GM12891 (cell line): ENCODE measurements at places on chromosomes 1 and 21.

- DNase-seq = no peak
Measured at GRCh38 chr1:201610858-201611257, 71.9 kb downstream of the NAV1 start.

GRCh38 chr1:37234941-37235418 is 200.7 kb upstream of the GRIK3 start:
- DNase-seq = no peak

- no peak for DNase-seq
Measured at GRCh38 chr1:22508991-22509390, 54.3 kb upstream of the EPHA8 start.

- DNase-seq = no peak
Measured at GRCh38 chr1:63732666-63733065, 41.2 kb upstream of the ROR1 start.

- peak; percentile 42 for DNase-seq
Measured at GRCh38 chr1:183655562-183656075, 2.5 kb upstream of the APOBEC4 start.

GRCh38 chr1:1422465-1423244 is 1.6 kb upstream of the ANKRD65 start:
- no peak for DNase-seq

GRCh38 chr1:60727552-60727951 is 354.8 kb upstream of the NFIA start:
- DNase-seq = no peak

- DNase-seq = no peak
Measured at GRCh38 chr1:26597629-26598039, 68.1 kb downstream of the RPS6KA1 start.

DNA sequence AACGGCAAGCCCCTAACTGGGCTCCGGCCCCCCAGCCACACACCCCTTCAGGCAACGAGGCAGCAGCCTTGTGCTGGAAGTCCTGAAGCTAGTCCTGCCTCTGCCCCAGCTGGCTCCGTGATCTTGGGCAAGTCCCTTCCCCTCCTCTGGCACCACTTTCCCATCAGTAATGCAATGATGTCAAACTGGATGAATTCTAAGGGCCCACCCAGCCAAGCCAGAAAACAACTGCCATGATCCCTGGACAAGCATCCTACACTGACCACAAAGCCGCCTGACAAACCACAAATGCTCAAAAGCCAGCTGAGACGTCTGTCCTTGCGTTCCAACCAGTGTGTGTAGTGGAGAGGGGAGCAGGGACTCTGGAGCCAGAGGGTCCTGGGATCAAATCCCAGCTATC is 26.8 kb downstream of the IFFO2 start:
- DNase-seq = no peak

- no peak for DNase-seq
Measured at GRCh38 chr1:153985941-153986761, at the start of gene RAB13. Gene RAB13 (minus strand): TSS chr1:153986339. CDS start chr1:153986236, 103 bp downstream.

DNA sequence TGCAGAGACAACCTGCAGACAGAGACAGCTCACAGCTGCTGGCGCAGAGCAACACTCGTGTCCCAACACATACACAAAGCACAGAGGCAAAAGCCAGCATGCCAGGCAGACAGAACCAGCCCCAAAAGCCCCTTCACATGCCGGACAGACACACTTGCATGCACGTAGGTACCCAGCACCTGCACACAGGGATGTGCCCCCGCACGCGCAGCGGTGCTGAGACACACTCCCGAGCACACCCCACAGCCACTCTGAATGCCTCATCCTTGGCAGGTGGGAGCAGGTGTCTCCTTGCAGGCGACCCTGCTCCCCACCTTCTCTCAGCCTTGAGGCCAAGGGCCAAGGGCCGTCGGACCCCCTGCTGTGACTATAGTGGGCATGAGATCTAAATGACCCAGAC is 41.2 kb upstream of the ZC3H12A start:
- no peak for DNase-seq

GRCh38 chr1:57590978-57591377 is 167.1 kb upstream of the DAB1 start:
- no peak for DNase-seq

DNA sequence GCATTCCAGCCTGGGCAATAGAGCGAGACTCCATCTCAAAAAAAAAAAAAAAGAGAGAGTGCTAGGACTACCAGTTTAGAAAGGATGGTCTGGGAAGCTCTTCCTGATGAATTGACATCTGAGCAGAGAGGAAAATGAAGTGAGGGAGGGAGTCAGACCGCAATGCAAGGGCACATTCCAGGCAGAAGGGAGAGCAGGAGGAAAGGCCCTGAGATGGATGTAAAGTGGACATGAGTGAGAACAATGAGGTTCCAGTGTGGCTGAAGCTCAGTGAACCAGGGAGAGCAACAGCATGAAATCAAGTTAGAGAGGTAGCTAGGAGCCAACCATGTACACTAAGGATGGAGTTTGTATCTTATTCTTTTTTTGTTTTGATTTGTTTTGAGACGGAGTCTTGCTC is 55.9 kb upstream of the SPOCD1 start:
- no peak for DNase-seq

GRCh38 chr1:166974647-166975345 is 544 bp downstream of the ILDR2 start:
- no peak for DNase-seq

- no peak for DNase-seq
Measured at GRCh38 chr1:52668711-52669110, 29.4 kb downstream of the COA7 start.

DNA sequence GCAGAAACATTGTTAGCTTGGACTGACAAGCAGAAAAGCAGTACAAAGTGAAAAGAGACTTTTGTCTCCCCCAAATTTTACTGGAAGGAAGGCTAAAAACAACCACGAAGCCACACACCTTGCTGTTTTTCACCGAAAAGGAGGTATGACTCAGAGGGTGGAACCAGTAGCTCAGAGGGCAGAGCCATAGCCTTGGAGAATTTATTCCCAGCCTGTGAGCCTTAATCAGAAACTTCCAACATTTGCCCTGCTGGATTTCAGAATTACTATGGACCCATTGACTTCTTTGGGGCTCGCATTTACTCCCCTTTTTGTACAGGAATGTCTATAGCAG is 32.0 kb downstream of the RPS6KC1 start:
- no peak for DNase-seq

DNA sequence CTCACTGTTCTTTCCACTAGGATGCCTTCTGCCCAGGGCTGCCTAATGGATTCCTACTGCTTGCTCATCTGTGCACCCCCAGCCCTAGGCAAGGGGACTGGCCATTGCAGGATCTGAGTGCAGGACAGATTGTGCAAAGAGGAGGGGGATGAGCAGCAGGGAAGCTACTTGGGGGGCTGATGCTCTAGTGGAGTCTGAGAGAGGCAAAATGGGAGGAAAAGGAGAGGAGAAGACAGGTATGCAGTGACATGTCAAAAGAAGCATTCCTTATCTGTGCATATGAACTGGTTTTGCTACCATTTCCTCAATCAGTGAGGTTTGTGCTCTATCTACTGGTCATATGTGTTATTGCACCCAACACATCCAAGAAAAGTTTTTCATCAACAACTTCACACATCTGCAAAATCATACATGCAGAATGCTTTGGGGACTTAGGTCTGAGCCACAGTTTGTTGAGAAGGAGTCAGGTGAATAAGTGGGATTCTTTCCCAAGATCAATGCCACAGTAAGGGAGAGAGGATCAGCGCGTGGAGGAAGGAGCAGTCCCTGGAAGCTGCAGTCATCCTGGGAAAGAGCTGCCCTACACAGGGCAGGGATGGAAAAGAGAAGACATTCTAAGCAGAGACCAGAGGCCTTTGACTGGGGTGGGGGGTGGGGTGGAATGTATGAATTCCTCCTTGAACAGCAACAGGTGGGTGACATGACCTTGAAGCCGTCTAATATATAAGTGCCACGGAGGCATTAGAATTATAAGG is 14.4 kb downstream of the SLC5A9 start:
- DNase-seq = peak; percentile 33

DNA sequence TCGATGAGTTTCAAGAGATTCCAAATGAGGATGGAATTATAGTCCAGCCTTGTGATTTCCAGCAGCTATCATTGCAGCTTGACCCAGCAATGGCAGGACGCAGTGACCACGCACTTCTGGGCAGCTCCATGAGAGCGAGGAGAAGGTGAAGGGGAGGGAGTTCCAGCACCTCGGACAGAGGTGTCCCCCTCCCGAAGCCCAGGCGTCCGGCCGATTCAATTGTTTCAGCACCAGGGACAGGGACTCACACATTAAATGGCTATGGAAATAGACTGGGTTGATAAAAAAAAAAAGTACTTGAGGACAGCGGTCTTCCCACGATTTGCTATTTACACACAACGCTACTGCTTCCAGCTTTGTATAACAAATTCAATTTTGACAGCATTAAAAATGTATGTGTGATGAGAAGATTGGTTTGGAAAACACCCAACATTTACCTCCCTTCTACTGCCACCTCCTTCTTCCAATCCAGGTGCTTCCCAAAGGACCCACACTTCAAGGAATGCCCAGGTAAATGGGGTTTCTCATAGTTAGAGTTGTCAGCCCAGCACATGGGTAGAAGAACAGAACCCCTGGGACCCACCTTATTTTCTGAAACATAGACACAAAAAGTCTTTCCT is 71.8 kb downstream of the DISP3 start:
- no peak for DNase-seq

- DNase-seq = no peak
Measured at GRCh38 chr1:159927849-159928431, 2.6 kb upstream of the TAGLN2 start.

DNA sequence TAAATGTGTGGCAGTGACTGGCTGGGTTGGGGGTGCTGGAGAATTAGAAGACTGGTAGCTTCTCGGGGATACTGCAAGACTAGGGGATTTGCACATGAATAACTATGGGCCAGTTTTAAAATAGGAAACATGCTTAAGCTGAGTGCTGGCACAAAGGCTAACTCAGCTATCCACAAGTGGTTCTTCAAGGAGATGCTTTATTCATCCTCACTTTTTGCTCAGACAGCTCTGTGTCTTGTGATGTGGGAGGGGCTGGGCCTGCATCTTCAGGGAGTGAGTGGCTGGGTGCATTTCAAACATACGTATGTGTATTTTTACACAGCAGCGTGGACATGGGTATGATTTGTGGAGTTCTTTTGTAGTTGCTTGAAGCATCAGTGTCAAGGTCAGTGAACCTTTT is 2.3 kb downstream of the COQ8A start:
- no peak for DNase-seq

- DNase-seq = no peak
Measured at GRCh38 chr1:38326856-38327255, 280.3 kb upstream of the POU3F1 start.

DNA sequence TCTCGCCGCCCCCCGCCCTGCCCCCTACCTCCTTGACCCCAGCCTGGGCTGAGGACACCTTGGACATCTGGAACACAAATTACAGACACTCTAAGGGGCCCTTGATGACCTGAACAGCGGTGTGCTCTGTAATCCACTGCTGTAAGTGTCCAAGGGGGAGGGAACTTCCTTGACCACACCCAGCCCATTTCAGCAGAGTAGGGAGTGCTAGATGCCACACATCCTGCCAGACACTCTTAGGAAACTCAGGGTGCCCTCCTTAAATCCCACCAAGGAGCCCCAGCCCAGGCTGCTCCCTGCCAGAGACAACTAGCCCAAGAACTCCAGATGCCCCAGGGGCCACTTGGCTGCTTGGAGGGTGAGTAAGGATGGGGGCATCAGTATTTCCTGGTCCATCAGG is 282.2 kb downstream of the RRAGC start:
- DNase-seq = no peak

DNA sequence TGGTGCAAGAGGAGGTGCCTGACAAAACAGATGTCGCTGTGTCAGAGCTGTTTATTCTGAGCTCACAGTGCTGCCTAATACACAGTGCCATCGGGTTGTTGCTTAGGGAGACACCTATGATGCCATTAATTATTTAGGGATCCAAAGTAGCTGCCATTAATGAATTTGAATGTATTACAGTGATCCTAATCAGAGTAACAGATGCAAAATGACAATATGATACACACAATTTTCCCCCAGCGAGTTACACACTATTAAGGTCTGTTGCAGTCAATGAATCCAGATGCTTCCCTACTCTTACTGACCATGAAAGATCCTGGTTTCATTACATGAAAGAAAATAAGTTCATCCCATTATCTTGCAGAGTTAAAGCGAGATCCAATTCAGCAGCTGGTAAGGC is 91.3 kb downstream of the RWDD3 start:
- no peak for DNase-seq

DNA sequence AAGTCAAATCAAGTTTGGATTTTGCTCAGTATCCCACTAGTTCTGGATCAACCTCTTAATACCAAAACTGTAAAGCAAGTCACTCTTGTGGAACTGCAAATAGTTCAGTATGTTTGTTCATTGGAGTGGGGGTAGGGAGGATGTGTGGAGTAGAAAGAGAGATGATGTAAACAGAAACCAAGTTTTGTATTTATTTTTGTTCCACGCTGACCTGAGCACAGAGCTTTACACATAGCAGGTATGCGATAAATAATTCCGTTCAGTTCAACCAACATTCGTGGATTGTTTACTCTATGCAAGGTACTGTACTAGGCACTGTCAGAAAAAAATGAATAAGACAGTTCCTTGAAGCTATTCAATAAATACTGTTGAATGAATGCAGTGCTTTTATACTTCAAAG is 4.5 kb upstream of the ZNF644 start:
- DNase-seq = no peak

DNA sequence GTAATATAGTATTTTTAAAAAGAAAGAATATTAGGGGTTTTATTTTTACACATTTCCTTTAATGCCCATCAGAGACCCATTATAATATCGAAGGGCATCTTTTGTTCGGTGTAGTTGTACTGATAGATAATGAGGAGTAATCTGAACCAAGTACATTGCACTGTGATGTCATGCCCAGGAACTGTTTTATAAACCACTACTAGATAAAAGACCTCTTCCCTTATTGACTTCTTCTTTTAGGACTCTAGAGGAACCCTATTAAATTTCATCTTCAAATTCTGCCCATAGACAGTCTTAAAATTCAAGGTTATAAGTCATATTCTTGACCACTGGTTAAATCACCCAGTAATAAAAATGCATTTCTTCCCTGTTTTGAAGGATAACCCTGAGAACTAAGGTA is 206.5 kb downstream of the NRIP1 start:
- DNase-seq = no peak

GRCh38 chr1:111139324-111139955 is 453 bp downstream of the DRAM2 start:
- peak; percentile 37 for DNase-seq

DNA sequence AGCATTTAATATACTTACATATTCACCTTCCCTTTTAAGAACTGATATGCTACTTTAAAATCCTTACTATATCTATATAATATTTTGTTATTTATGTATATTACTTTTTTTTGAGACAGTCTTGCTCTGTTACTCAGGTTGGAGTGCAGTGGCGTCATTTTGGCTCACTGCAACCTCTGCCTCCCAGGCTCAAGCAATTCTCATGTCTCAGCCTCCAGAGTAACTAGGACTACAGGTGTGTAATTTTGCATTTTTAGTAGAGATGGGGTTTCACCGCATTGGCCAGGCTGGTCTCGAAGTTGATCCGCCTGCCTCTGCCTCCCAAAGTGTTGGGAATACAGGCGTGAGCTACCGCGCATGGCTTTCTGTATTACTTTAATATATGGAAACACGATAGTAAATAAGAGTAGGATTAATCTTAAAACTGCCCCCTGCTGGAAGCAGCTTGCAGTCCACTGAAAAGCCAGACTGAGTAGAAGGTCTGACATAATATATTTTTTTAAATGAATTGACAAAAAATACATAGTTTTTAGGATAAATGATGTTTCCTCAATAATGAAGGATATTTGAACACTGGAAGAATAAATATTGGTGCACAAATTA is 24.4 kb downstream of the RCAN3 start:
- no peak for DNase-seq

GRCh38 chr1:32496127-32496526 is 31.3 kb downstream of the ZBTB8B start:
- no peak for DNase-seq

- DNase-seq = no peak
Measured at GRCh38 chr1:244672946-244673682, 20.2 kb downstream of the DESI2 start.
